NCI-H187 treated with DMSO at 0.1 percent for 48 hours (cell line): ENCODE measurements at places on chromosomes 5 and 9.

- DNase-seq, result no peak
Measured at GRCh38 chr5:150160448-150161081, 4.9 kb upstream of the PDGFRB start.

DNA sequence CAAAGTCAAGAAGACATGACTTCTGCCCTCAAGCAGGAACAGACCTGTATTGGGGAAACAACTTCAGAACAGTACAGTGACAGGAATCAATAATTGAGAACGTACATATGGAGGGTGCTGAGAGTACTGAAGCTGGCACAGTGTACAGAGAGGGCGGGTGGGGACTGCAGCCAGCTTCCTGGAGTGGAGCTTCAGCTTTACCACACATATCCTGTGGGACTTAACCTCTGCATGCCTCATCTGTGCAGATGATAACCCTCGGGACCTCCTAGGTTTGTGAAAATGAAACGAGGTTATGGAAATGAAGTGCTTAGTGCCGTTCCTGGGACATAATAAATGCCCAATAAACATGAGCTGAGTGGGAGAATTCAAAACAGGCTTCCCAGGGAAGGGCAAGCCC, 22.1 kb upstream of the RARS1 start:
- DNase-seq, result no peak

- DNase-seq, result no peak
Measured at GRCh38 chr9:14756291-14756690, 33.8 kb upstream of the CER1 start.

GRCh38 chr9:114090798-114091197, 8.3 kb downstream of the KIF12 start:
- no peak for DNase-seq

GRCh38 chr9:1051584-1052275, 1.6 kb downstream of the DMRT2 start:
- no peak for DNase-seq

GRCh38 chr9:71592400-71592799, 175.9 kb downstream of the CEMIP2 start:
- DNase-seq, result no peak

GRCh38 chr9:99713838-99714306, 107.8 kb upstream of the NR4A3 start:
- no peak for DNase-seq

GRCh38 chr5:10645671-10646070, 81.8 kb downstream of the ANKRD33B start:
- DNase-seq, result no peak

DNA sequence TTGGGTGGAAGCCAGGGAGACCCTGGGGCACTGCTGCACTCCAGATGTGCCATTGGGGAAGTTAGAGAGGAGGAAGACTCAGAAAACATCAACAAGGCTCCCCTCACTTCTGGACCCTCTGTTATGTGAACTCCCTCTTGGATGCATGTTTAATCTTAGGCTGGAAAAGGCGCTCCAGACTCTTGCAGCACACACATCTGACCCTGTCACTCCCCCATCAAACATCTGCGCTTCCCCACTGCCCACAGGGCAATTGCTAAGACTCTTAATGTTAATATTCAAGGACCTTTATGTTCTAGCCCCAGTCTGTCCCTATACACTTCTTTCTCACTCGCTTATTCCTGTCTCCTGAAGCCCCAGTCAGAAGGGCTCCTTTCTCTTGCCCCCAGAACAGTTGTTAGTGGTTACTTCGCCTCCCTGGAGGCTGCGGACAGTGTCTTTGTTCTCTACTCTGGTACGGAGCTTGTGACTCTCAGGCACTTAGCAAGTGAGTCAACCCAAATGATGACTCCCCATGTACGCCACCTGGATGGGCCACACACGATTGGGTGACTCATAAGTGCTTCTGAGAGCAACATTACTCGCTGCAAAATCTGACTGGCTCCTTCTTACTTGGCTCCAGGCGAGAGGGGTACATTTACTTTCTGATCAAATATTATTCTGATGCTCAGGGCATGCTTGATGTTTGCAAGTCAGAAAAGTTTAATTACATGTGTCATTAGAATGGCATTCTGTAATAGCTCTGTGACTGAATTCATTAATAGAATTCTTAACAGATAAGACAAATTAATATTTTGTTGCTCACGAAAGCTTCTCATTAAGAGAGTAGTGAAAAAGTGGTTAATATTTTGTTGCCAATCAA, 193.6 kb downstream of the HSPA4 start:
- DNase-seq, result no peak

- no peak for DNase-seq
Measured at GRCh38 chr5:52825826-52826225, 38.1 kb downstream of the ITGA1 start.

DNA sequence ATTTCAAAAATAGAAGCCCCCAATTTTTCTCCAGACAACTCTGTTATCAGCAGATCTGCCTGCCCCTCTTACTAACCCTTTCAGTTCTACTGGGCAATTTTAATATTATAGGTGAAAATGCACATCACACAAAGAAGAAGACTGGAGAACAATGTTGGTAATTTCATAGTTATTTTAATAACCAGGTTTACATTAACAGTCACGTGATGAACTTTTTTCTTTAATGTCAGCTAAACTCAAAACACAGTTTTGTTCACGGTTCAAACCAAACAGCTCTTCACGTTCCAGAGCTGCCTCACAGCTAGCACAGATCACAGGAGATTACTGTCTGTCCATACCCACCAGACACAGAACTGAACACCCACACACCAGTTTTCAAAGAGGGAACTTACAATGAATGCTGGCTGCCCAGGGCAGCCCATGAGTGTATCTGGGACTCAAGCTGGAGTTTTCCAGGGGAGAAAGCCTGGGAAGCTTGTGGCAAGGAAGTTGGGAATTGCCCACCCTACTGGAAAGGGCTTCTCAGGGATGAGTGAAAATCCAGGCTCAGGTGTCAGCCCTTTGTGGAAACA, 119.1 kb downstream of the DPYSL3 start:
- no peak for DNase-seq

DNA sequence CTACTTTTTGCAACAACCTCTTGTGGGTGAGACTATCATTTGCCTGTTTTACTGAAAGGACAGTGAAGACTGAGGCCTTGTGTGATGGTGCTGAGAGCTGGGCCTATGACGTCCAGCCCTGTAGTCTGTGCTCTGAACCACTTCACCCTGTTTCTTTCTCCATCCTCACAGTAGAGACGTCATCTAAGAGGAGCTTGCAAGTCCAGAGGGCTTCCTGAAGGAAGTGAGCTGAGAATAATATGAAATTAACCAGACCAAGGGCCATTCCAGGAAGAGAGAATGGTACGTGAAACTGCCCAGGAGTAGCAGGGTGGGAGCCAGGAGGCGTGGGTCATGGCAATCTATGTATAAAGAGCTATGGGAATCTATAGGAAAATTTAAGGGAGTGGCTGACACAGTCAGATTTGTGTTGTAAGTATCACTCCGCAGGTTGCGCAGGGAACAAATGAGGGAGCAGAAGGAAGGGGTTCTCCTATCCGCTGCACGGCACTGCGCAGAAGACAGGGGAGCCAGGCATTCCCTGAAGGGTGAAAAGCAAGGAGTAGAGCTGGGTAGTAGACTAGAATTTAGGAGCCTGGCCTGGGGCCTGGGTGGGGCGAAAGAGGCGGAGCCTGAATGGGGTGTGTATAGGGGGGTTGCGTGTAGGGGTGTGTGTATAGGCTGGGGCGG, 596 bp upstream of the FGFR4 start:
- DNase-seq, result no peak

DNA sequence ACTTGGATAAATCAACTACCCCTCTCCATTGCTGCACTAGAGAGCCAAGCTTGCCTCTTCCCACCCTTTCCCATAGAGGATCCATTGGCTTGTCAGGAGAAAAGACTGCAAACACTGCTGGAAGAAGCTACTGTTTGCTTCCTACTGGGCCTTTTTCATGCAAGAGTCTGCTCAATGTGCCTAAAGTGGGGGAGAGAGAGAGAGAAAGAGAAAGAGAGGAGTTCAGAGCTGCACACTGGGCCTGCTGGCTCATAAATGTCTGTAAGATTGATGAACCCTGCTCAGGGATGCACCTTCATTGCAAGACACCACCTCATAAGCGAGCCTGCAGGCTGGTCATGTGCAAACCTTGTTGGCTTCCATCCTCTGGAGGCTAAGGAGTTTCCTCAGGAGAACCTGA, 269.4 kb downstream of the ZNF608 start:
- DNase-seq, result no peak

GRCh38 chr9:17614903-17615302, 36.0 kb downstream of the SH3GL2 start:
- no peak for DNase-seq

GRCh38 chr5:95043234-95043633, 241.7 kb downstream of the MCTP1 start:
- DNase-seq, result no peak

GRCh38 chr9:96344458-96345180, 38.9 kb downstream of the SLC35D2 start:
- no peak for DNase-seq

DNA sequence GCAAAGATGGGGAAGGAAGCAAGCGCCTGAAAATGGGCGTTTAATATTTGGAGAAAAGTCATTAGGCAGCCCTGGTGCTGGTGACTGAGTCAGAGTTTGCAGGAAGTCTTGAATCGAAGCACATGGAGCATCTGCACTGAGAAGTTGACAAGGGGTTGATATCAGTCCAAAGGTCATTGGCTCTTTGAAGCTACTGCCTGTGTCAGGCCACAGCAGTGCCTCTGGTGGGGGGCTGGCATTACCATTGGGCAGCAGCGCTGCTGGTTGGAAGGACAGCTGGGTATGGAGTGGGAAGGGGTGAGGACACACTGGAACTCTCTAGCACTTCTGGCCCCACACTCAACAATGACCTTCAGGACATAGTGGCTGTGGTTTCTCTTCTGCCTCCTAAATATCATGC, 150.4 kb upstream of the ERCC6L2 start:
- DNase-seq, result no peak

GRCh38 chr5:30436691-30437090, 756.8 kb upstream of the CDH6 start:
- DNase-seq, result no peak

GRCh38 chr9:128123451-128124080, 4.0 kb downstream of the PTGES2 start:
- no peak for DNase-seq

GRCh38 chr9:137634016-137634415, 15.2 kb downstream of the EHMT1 start:
- no peak for DNase-seq

DNA sequence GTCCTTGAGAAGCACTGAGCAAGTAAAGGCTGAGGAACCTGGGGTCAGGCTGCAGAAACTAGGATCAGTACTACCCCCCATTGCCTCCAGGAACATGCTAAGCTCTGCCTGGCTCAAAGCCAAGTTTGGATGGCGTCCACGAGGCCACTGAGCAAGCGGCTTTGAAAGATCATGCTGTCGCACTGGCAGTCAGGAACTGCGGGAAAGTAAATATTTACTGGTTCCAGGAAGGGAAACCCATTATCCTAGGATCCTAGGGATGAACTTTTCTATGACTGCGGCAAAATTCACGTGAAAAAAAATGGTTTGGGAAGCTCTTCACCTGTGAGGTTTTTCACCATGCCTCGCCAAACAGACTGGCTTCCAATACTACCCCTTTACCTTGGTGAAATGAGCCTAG, 75.3 kb upstream of the PJA2 start:
- no peak for DNase-seq

GRCh38 chr9:14650596-14650995, 42.6 kb downstream of the ZDHHC21 start:
- no peak for DNase-seq

- no peak for DNase-seq
Measured at GRCh38 chr9:35559792-35560530, 45.1 kb upstream of the TESK1 start.

DNA sequence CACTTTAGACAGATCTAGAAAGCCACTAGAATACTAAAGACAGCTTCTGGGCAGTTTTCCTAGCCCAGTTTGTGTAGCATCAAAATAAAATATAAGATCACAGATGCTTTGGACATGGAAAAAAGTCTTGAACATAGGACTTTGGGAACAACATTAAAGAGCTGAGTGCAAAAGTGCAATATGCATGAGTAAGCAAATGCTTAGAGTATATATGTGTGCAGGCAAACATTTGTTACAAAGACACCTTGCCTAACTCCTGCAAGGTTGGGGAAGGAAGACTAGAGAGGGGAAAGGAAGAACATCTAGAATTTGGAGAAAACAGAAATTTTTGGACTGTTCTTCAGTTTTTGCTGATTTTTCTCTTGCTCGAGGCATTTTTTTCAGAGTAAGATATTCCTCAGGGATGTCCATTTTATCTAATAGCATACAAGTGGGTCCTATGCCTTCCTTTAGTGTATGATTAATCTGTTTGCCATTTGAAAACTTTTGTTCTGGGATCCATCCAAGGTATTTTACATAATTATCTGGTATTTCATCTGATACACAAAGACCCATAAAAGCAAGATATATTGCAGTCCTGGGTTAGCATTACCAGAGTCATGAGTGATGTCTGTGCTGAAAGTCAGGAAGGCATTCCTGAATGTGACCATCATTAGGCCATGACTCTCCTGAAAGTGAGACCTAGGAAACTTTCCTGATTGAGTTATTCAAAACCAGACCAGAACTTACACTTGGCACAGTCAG, 142.0 kb upstream of the RGMB start:
- no peak for DNase-seq

DNA sequence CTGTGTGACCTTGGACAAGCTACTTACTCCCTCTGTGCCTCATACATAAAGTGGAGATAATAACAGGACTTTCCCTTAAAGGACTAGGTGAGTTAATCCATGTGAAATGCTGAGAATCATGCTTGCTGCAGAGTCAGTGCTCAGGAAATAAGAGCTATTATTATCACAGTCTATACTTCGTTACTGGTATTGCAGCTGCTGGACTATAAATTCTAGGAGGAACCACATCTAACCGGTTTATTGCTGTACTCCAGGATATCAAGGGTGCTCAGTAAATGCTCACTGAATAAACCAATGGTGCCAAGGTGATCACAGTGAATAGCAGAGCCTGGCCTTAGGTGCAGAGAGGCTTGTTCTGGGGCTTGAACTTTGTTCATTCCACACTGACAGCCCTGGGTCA, 69.3 kb downstream of the HSPA4 start:
- no peak for DNase-seq

DNA sequence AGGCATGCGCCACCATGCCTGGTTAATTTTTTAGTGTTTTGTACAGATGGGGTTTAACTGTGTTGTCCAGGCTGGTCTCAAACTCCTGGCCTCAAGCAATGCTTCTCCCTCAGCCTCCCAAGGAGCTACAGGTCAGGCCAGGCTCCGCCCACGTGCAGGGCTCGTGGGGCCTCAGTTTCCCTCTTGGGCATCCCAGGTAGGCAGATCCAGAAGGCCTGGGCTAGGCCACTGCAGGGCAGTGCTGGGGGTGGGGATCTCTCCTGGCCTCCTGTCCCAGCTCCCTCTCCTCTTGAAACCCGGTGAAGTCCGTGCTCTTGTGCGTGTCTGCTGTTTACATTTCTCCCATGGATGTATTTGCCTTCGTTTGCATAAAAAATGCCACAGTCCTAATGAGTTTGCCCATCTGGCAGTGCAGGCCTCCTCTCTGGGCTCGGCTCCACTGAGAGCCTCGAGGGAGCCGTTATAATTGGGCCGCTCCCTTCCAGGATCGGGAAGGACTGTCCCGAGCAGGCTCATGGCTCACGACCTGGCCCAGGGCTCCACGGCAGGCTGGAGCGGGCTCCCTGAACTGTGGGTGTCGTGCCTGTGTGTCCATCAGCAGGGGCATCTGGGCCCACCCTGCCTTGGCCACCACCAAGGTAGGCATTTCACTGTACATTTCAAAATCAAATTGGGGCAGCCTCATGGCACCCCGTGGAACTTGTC, 52.6 kb upstream of the RUFY1 start:
- DNase-seq, result no peak
